ENCODE measurements at places on chromosomes 3 and 15.

DNA sequence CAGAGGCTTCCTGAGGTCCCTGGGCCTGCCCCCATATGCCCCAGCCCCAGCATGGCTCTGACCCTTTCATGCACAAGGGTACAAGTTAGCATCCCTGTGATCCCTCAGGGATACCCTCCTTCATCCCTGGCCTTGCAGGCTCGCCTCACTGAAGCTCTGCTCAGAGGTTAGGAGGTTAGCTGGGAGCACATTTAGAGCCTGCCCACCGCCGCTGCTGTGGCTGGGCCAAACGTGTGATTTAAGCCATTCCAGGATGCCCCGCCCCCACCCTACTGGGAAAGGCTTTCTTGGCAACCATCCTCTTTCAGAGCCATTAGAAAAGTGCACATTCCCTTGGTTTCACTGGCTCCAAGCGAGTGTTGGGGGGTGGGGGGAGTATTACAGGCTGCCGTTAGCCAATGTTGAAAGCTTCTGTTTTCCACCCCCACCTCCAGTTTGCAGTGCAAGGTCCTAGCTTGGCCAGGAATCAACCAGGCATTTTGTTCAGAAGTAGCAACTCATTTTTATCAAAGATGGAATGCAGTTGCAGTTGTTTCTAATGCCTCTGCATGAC is 6.3 kb upstream of the HES1 start:
- H3K4me1 ChIP-seq = peaks cover 13% of the 10 kb centered on the region
- H3K36me3 ChIP-seq = no peaks in the 10 kb centered on the region
- no peak overlapping the region for H3K4me3 ChIP-seq
- H3K27me3 ChIP-seq = no peaks in the 10 kb centered on the region
- peak; percentile 78 for DNase-seq

DNA sequence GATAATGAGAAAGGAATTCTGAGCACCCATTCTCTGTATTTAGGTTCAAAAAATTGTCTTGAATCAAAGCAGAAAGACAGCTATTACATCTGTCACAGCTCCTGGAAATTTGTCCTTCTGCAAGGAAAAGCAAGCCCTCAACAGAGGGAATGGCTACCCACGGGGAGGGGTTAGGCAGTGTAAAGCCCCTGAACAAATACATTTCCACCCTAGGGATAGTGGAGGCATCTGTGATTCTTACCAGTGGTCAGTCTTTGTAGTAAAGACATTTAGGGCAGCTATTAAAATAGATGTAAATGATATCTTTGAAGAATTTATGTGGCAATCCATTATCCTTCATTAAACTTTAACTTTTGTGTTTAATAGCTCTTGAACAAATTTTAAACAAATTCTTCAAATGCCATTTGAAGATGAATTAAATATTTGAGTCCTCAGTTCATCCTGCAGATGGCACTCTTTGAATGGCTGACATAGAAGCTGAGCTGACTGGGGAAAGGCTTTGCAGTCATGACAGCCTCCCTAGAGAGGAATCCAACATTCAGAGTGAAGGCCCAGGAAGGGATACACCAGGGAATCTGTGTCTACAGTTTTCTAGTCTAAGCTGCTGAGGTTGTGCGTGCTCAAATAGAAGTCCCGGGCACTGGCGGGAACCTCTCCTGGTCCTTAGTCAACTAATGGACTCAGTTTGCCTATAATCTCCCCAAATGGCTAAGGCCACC is 359.7 kb upstream of the ROPN1 start:
- no peak overlapping the region for H3K27ac ChIP-seq
- no peaks in the 10 kb centered on the region for H3K36me3 ChIP-seq
- no peak overlapping the region for H3K4me3 ChIP-seq
- H3K27me3 ChIP-seq = no peaks in the 10 kb centered on the region

- peak; percentile 32 for DNase-seq
- no peaks in the 10 kb centered on the region for H3K4me1 ChIP-seq
- H3K4me3 ChIP-seq = no peak overlapping the region
- no peak overlapping the region for H3K27ac ChIP-seq
- H3K27me3 ChIP-seq = no peaks in the 10 kb centered on the region
Measured at GRCh38 chr3:113495035-113495434, 19.9 kb downstream of the SPICE1 start.

GRCh38 chr15:82021992-82022391 is 23.8 kb downstream of the MEX3B start:
- H3K27me3 ChIP-seq = no peaks in the 10 kb centered on the region
- H3K36me3 ChIP-seq = no peaks in the 10 kb centered on the region
- H3K4me1 ChIP-seq = no peaks in the 10 kb centered on the region
- no peak for DNase-seq

- H3K27me3 ChIP-seq = no peaks in the 10 kb centered on the region
- no peak overlapping the region for H3K27ac ChIP-seq
- DNase-seq = no peak
- H3K36me3 ChIP-seq = no peaks in the 10 kb centered on the region
- no peak overlapping the region for H3K4me3 ChIP-seq
Measured at GRCh38 chr3:133491481-133492059, 81.9 kb upstream of the CDV3 start.

GRCh38 chr15:64877435-64877834 is 34.3 kb upstream of the ANKDD1A start:
- H3K27me3 ChIP-seq = no peaks in the 10 kb centered on the region
- peaks cover 8% of the 10 kb centered on the region for H3K4me1 ChIP-seq
- DNase-seq = no peak
- H3K27ac ChIP-seq = no peak overlapping the region

GRCh38 chr3:61358364-61358763 is 107.1 kb upstream of the FHIT start:
- H3K27ac ChIP-seq = no peak overlapping the region
- no peak overlapping the region for H3K4me3 ChIP-seq
- no peaks in the 10 kb centered on the region for H3K36me3 ChIP-seq
- no peaks in the 10 kb centered on the region for H3K4me1 ChIP-seq
- DNase-seq = no peak

GRCh38 chr3:65126527-65127410 is 439.0 kb upstream of the ADAMTS9 start:
- no peak overlapping the region for H3K4me3 ChIP-seq
- H3K4me1 ChIP-seq = no peaks in the 10 kb centered on the region
- H3K27ac ChIP-seq = no peak overlapping the region
- no peaks in the 10 kb centered on the region for H3K27me3 ChIP-seq
- DNase-seq = no peak

GRCh38 chr3:65988411-65989180 is 50.1 kb downstream of the MAGI1 start:
- no peaks in the 10 kb centered on the region for H3K27me3 ChIP-seq
- no peak overlapping the region for H3K4me3 ChIP-seq
- no peaks in the 10 kb centered on the region for H3K4me1 ChIP-seq
- no peak for DNase-seq

GRCh38 chr3:15630646-15631350 is 29.3 kb downstream of the BTD start:
- no peaks in the 10 kb centered on the region for H3K4me1 ChIP-seq
- no peaks in the 10 kb centered on the region for H3K36me3 ChIP-seq
- H3K27me3 ChIP-seq = no peaks in the 10 kb centered on the region
- H3K27ac ChIP-seq = no peak overlapping the region
- DNase-seq = peak; percentile 87
- H3K4me3 ChIP-seq = no peak overlapping the region

GRCh38 chr3:101878589-101878988 is 29.3 kb downstream of the NFKBIZ start:
- no peak overlapping the region for H3K4me3 ChIP-seq
- H3K27me3 ChIP-seq = no peaks in the 10 kb centered on the region
- no peak overlapping the region for H3K27ac ChIP-seq
- H3K4me1 ChIP-seq = no peaks in the 10 kb centered on the region

GRCh38 chr15:46548989-46549388 is 914.2 kb downstream of the SQOR start:
- DNase-seq = no peak
- no peak overlapping the region for H3K27ac ChIP-seq
- no peaks in the 10 kb centered on the region for H3K4me1 ChIP-seq
- no peaks in the 10 kb centered on the region for H3K27me3 ChIP-seq
- no peaks in the 10 kb centered on the region for H3K36me3 ChIP-seq

GRCh38 chr3:132629928-132630327 is 29.7 kb downstream of the ACAD11 start:
- no peak overlapping the region for H3K4me3 ChIP-seq
- H3K27me3 ChIP-seq = no peaks in the 10 kb centered on the region
- DNase-seq = no peak
- H3K36me3 ChIP-seq = no peaks in the 10 kb centered on the region
- no peak overlapping the region for H3K27ac ChIP-seq
- no peaks in the 10 kb centered on the region for H3K4me1 ChIP-seq

- H3K36me3 ChIP-seq = no peaks in the 10 kb centered on the region
- no peaks in the 10 kb centered on the region for H3K27me3 ChIP-seq
- no peaks in the 10 kb centered on the region for H3K4me1 ChIP-seq
- H3K27ac ChIP-seq = no peak overlapping the region
Measured at GRCh38 chr15:37616215-37616614, 318.2 kb upstream of the TMCO5A start.

DNA sequence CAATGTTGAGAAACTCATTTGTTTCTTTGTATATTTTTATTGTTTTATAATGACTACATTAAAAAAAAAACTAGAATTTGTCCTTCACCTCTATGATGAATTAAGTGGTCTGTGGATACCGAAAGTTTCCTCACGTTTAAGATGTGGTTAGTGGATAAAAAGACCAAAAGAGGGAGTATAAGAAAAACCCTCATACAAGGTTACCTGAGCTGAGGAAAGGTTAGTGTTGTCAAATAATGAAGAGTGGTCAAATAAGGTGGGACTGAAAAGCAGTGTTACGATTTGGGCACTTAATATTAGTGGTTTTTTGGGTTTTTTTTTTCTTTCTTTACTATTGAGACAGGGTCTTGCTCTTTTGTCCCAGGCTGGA is 21.2 kb downstream of the RASA2 start:
- H3K36me3 ChIP-seq = no peaks in the 10 kb centered on the region
- H3K4me1 ChIP-seq = no peaks in the 10 kb centered on the region
- H3K27me3 ChIP-seq = peaks cover 2% of the 10 kb centered on the region
- no peak overlapping the region for H3K4me3 ChIP-seq
- no peak overlapping the region for H3K27ac ChIP-seq

DNA sequence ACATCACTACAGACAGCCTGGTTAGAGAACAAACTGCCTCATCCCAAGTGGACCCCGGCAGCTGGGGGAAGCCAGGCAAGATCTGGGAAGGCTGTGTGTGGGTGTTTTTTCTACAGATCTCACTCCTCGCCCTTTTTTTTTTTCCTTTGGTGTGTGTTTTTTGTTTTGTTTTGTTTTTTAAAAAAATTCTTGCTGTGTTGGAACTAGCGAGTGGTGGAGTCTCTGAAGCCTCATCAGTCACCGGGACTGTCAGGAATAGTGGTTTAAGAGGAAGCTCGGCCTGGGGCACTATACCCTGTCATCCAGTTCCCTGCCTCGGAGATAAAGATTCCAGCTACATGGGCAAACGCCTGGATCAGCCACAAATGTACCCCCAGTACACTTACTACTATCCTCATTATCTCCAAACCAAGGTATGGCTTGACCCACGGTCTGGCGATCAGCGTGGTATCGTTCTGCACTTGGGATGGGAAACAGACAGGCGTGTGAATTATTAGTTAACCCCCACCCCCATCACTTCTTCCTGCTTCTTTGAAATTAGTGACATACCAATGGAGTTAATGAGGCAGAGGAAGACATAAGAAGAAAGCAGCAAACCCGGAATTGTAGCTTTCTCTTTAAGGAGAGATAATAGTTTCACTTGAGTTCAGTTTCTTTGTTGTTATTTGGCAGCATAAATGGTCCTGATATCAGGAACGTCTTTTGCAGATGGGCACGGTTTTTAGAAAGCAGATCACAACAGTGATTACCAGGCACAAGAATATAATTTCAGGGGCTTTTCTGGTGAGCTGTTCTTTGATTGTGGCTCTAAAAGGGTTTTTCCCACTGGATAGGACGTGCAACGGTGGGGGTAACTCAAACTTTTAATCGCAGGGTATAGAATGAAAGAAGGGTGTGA is 722 bp downstream of the RBMS3 start:
- no peaks in the 10 kb centered on the region for H3K27me3 ChIP-seq
- peaks cover 6% of the 10 kb centered on the region for H3K4me1 ChIP-seq
- peak; percentile 70 for DNase-seq
- H3K4me3 ChIP-seq = no peak overlapping the region
- H3K36me3 ChIP-seq = no peaks in the 10 kb centered on the region
- peak overlapping the region; percentile 68 for H3K27ac ChIP-seq

GRCh38 chr15:101246824-101247745 is 4.8 kb downstream of the CHSY1 start:
- H3K4me1 ChIP-seq = peaks cover 3% of the 10 kb centered on the region
- no peaks in the 10 kb centered on the region for H3K36me3 ChIP-seq
- no peak overlapping the region for H3K4me3 ChIP-seq
- DNase-seq = no peak

DNA sequence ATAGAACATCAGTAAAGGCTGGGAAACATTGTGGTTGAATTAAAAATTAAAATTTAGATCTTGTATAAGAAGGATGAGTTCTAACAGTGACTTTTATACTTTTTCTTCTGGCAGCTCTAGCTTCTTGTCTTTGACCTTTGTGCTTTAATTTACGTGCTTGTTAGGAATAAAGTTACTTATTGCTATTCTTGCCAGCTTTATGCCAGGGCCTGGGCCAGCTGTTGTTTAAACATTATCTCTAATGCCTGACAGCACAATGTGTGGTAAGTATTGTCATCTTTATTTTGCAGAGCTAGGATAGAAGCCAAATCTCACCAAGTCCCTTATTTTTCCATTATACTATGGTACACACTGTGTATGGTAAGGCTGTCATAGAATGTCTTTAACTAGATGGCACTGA is 766.7 kb upstream of the GOLIM4 start:
- no peaks in the 10 kb centered on the region for H3K27me3 ChIP-seq
- H3K4me3 ChIP-seq = no peak overlapping the region
- no peak for DNase-seq
- H3K4me1 ChIP-seq = no peaks in the 10 kb centered on the region
- H3K36me3 ChIP-seq = no peaks in the 10 kb centered on the region
- no peak overlapping the region for H3K27ac ChIP-seq

DNA sequence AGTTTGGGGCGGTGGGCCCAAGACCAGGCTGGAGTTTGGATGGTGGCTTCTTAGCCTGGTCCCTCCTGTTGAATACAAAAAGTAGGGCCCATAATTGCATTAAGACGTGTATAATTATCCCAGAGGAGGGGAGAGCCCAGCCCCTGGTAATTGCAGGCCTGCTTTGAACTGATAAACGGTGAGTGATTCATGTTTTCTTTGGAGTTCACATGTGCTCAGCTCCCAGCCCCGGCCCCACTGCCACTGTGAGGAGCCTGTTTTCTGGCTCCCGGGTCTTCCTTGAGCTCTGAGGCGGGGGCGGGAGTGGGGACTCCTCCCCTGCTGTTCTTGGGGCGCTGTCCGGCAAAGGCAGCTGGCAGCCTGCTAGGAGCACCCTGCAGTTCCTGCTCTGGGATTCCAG is 3.1 kb downstream of the PLXNA1 start:
- no peaks in the 10 kb centered on the region for H3K4me1 ChIP-seq
- H3K36me3 ChIP-seq = peaks cover 8% of the 10 kb centered on the region
- no peak overlapping the region for H3K4me3 ChIP-seq
- no peaks in the 10 kb centered on the region for H3K27me3 ChIP-seq
- H3K27ac ChIP-seq = no peak overlapping the region
- no peak for DNase-seq
